Cortex of kidney (tissue), 1 donor: ENCODE measurements at places on chromosomes 6 and 20.

- no peak for DNase-seq
Observed at GRCh38 chr6:80227545-80228105, 121.2 kb downstream of the BCKDHB start.

DNA sequence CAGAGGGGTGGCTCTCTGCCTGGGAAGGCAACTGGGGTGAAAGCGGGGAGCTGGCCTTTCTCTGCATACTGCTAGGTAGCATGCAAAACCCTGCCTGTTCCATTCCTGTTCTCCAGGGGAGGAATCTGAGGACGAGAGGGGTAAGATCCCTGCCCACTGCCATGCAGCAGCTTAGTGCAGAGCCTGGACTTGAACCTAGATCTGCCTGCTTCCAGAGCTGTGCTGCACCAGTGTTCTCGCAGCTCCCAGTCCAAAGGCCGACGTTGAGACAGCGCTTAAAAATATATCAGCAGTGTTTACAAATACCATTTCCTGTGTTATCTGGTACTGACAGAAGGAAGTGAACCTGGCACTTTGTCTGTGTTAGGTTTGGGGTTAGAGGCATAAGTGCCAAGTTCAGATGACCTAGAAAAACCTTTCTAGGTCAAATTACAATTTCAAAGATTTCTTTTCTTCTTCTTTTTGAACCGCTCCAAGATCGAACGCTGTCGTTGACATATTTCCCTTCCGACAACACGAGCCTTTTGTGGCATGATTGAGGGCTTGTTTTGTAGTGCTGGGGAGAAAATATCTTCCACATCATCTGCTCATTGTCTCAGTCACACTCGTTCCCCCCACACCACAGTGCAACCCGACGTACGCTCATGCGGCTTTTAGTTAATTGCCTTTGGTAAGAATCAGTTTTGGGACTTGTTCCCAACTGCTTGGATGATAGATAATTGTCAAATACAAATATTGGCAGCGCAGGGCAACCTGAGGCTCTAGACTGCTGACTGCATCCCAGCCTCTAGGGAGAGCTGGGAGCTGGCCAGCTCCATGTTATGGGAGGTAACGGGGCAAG lies 44.6 kb downstream of the TOX2 start:
- DNase-seq: no peak

DNA sequence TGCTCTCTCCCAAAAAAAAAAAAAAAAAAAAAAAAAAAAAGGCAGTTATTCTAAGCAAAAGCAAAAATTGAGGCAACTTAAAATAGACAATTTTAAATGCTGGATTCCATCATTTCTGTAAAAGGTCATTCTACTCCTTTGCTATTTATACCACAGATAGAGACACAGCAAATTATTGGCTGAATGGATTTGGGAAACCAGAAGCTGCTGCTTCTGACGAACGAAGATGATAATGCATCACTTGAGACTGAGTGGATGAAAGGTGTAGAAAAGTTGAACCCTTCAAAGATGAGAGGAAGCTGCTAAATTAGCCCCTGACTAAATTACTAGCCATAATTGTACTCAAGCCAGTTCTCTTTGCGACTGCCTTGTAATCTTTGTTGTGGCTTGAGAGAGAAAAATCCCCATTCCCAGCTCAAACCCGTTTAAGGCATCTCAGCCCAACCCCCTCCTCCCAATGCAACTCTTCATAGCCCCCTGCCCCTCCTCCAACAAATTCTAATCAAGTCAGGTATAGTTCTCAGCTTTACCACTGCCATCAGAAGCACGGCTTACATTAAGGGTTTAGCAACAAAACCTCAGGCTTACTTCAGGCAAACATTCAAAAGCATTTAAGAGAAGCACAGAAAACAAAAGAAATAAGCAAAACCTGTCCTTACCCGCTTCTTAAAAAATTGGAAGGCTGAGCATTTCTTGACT lies 1.0 kb downstream of the SGK1 start:
- no peak for DNase-seq

DNA sequence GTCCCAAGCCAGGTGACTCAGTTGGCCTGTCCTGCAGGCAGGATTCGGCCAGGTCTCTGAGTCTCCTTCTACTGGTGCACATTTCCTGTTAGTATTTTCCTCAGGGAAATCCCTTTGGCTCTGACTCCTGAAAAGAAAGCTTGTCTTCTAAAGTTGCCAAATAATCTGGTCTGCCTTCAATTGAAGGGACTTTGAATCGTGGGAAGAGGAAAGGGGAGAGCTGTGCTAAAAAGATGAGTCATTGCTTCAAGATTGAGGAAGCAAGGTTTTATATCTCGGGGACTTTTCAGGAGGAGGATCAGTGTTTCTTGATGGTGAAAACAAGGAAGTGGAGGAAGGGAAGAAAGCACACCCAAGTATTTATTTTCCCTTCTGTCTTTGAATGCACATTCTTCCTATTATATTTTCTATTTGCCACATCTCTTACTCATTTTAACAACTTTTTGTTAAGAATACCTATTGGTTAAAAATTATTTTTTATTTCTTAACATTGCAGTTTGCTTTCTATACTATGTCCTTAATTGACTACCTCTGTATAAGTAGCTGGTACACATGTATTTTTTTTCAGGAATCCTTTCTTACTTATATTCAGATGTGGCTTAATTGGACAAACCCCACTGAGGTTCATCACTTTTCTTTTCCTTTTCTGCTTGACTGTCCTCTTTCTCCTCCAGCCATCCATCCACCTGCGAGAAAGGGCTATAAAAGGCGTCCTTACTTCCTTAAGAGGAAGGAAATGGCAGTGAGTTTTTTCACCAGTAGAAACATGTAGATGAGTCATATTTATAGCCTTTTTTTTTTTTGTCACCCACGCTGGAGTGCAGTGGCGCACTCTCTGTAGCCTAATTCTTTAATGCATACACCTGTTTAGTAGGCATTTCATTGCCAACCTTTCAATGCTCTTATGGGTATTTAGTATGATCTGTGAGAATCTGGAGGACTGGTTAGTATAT lies 15.0 kb upstream of the IFNGR1 start:
- no peak for DNase-seq

- no peak for DNase-seq
Observed at GRCh38 chr20:21190869-21191268, 65.0 kb downstream of the KIZ start.

DNA sequence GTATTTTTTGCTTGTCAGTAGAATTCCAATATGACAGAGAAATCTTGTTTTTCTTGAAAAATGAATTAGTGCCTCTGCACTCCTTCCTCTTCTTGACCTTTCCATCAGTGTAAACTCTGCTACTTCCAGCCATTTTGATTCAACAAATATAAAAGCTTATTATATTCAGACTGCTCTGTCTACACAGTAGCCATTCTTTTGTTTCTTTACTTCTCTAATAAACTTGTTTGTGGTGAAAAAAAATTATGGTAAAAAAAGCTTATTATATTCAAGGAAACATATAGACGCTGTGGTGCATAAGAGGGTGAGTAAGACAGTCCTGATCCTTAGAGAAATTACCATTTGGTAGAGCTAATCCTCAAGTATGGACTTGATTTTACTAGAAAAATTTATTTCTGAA lies 11.6 kb downstream of the CAGE1 start:
- DNase-seq: no peak

GRCh38 chr6:14652536-14652935 lies 535.0 kb downstream of the CD83 start:
- no peak for DNase-seq

DNA sequence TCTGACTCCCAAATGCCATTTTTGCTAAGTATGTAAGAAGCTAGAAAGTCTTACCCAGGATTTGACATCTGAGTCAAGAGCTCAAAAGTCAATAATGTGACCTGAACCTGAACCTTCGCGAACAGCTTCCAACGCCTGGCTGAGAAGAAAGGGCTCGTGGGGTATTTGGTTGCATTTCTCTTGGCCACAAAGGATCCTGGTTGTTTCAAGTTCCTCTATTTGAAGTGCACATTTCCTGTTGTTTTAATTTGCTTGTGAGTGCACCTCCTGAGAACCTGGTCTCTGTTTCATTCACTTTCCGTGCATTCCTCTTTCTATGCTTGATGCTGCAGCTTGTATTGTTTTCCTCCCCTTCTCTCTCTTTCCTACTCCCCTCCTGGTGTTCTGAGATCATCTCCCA lies 212.5 kb downstream of the FOXA2 start:
- DNase-seq: no peak

DNA sequence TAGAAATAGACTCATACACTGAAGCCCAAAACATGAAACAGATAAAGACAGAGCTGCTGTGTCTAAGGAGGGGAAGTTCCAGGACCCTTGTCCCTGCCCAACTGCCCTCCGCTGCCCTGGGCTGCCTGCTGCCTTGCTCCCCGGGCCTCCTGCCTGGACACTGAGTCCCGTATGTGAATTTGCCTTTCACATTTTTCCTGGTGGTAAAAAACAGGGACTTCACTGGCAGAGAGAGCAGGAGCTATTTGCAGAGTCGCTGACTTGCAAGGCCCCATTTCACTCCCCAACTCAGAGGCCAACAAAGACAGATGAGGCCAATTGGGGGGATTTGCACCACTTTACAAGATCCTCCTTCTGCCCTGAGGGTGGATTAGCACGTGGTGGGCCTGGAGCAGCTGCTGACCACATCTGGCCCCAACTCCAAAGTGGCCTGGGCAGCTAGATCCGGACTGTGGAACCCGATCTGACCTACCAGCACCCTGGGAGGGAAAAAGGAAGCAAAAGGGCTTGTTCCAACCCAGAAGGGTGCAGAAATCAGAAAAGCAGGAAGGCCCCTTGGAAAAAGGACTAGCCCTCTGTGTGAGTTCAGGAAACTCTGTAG lies 61.4 kb downstream of the NOL4L start:
- no peak for DNase-seq

- no peak for DNase-seq
Observed at GRCh38 chr6:62265906-62266525, 20.0 kb downstream of the KHDRBS2 start.

GRCh38 chr6:99979953-99980352 lies 14.1 kb downstream of the MCHR2 start:
- no peak for DNase-seq

DNA sequence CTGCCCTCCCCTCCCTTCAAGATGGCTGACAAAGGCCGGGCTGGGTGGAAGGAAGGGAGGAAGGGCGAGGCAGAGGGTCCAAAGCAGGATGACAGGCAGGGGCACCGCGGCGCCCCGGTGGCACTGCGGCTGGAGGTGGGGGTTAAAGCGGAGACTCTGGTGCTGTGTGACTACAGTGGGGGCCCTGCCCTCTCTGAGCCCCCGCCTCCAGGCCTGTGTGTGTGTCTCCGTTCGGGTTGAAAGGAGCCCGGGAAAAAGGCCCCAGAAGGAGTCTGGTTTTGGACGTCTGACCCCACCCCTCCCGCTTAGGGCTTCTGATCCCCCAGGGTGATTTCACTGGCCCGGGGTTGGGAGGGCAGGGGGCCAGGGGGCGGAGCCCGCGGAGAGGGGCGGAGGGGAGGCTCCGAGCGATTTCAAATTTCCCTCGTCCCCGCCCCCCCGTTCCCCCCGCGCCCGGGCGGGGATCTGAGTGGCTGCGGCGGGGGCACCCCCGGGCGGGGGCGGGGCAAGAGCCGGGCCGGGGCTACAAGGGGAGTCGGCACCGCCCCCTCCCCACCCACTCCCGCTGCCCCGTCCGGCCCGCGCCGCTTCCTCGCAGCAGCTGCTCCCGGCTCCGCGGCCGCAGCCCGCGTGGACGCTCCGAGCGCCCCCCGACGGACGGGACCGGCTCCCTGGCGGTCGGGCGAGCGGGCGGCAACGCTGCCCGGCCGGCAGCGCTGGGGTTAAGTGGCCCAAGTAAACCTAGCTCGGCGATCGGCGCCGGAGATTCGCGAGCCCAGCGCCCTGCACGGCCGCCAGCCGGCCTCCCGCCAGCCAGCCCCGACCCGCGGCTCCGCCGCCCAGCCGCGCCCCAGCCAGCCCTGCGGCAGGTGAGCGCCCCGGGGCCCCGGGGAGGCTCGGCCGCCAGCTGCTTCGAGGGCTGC lies at the start of gene DNMT3B:
DNMT3B (plus strand) TSS at position 555 of the 923 bp plus-strand sequence. CDS start 17,939 bp downstream, outside the sequence.
- peak; percentile 30 for DNase-seq

GRCh38 chr20:316316-317068 lies 8.9 kb upstream of the SOX12 start:
- no peak for DNase-seq

DNA sequence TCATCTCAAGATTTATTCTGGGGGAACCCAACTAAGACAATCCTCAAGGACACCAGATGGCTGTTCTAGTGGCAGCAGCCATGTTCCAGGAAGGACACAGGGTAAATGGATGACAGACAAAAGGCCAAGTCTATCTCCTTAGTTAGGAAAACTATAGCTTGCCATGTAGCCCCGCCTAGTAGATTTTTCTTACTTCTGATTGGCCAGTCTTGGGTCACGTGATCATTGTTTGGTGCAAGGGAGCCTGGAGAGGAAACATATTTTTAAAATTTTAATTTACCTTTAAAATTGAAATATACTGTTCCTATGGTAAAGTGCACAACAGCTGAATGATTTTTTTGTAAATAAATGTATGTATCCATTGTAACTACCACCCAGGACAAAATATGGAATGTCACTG lies 4.4 kb upstream of the KCNS1 start:
- DNase-seq: no peak

GRCh38 chr20:47216819-47217410 lies 139.6 kb downstream of the ZMYND8 start:
- DNase-seq: no peak

DNA sequence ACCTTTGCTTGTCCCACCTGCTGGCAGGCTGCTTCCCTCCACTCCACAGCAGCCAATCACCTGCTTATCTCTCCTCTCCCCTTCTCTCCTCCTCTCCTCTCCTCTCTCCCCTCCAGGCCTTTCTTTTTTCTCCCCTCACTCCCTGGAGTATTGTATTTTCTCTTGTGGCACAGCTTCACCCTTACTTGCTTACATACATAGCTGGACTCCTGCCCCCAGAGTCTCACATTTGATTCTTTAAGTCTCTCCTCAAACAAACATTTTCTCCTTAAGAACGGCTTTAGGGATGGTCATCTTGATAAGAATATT lies 3.6 kb upstream of the LY86 start:
- no peak for DNase-seq

GRCh38 chr6:101486124-101486523 lies 92.6 kb downstream of the GRIK2 start:
- DNase-seq: no peak

- no peak for DNase-seq
Observed at GRCh38 chr6:159059885-159060506, 15.2 kb upstream of the TAGAP start.

DNA sequence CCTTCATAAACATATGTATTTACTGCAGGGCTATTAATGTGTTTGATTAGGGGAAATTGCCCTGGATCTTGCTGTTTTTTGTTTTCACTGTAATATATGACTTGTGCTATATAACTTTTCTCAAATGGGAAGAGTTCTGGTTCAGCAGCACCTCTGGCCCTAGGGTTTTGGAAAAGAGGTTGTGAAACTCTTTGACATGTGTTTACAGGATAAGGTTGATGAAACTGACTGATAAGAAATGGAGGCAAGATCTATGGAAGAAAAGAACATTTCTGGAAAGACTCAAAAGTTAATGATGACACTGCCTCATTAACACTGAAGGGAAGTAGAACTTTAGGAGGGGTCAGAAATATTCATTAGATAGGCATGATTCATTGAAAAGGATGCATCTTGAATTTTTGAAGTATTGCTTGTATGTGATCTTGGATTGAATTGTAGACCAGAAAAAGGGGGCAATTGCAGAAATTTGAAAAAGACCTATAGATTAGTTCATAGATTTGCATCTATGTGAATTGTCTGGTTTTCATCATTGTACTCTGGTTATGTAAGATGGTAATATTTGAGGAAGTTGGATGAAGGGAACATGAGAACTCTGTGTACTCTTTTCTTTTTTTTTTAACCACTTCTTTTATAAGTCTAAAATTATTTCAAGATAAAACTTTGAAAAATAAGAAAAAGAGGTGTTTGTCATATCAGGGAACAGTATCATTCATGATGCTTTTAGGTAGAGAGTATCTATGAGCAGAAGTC lies 54.0 kb downstream of the UTRN start:
- no peak for DNase-seq

GRCh38 chr6:82823361-82823760 lies 242.3 kb downstream of the UBE3D start:
- no peak for DNase-seq
